Stimulated activated naive B cell treated with anti-CD40 and anti-IgM and Interleukin-4, amounts not matched to agents 10 μg/mL and 1 μg/mL and 100 μg/mL, for 72 hours (primary cell): ENCODE measurements at places on chromosomes 5 and 9.

DNA sequence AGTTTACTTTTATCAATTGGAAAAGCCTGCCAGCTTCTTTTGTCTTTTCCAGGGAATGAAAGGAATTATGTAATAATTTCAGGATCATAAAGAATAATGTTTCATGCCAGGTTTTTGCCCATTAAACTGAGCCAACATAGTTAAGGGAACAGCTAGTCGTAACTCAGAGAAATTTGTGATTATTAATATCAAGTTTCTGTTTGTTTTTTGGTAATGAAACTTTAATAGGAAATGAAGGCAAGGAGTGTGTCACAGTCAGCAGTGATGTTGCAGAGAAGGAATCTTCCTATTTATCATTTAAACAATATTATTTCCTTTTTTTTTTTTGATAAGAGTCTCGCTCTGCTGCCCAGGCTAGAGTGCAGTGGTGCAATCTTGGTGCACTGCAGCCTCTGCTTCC lies 10.7 kb downstream of the NFIL3 start:
- no peaks in the 10 kb centered on the region for H3K27me3 ChIP-seq
- H3K27ac ChIP-seq, result no peak overlapping the region
- peaks cover 29% of the 10 kb centered on the region for H3K4me1 ChIP-seq
- no peak for DNase-seq

DNA sequence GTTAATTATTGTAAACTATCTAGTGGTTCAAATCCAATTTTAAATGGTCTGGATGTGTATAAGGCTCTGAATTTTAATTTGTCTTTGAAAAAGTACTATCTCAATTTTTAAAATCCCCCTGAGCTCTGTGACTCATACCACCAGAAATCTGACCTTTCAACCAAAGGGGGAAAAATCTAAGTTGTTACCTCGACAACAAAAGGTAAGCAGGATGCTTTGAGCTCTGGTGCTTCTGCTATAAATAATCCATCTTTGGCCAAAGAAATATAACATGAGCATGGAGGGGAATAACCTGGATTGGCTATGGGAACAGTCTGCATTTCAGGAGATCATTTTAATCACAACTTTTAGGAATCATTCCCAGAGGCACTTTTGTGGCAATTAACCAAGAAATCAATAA lies 76.3 kb upstream of the PCSK1 start:
- H3K36me3 ChIP-seq, result no peaks in the 10 kb centered on the region
- H3K27me3 ChIP-seq, result peaks cover 6% of the 10 kb centered on the region
- H3K27ac ChIP-seq, result no peak overlapping the region
- H3K4me3 ChIP-seq, result no peak overlapping the region

GRCh38 chr5:144971108-144971850 lies 800.6 kb downstream of the KCTD16 start:
- no peaks in the 10 kb centered on the region for H3K27me3 ChIP-seq
- no peak overlapping the region for H3K4me3 ChIP-seq
- no peaks in the 10 kb centered on the region for H3K36me3 ChIP-seq
- H3K4me1 ChIP-seq, result no peaks in the 10 kb centered on the region
- H3K27ac ChIP-seq, result no peak overlapping the region
- DNase-seq, result no peak

GRCh38 chr5:164581889-164582288 lies 1076.5 kb downstream of the MAT2B start:
- H3K4me3 ChIP-seq, result no peak overlapping the region
- H3K36me3 ChIP-seq, result no peaks in the 10 kb centered on the region
- H3K27ac ChIP-seq, result no peak overlapping the region
- no peak for DNase-seq

- no peaks in the 10 kb centered on the region for H3K4me1 ChIP-seq
- H3K4me3 ChIP-seq, result no peak overlapping the region
- no peak overlapping the region for H3K27ac ChIP-seq
- peaks cover 27% of the 10 kb centered on the region for H3K27me3 ChIP-seq
- no peaks in the 10 kb centered on the region for H3K36me3 ChIP-seq
These were observed 119.7 kb downstream of the PSD2 start for GRCh38 chr5:139915266-139915665.

- H3K4me1 ChIP-seq, result no peaks in the 10 kb centered on the region
- no peak overlapping the region for H3K4me3 ChIP-seq
- no peaks in the 10 kb centered on the region for H3K36me3 ChIP-seq
- no peak overlapping the region for H3K27ac ChIP-seq
These were observed 486.2 kb upstream of the DAP start for GRCh38 chr5:11247224-11247623.

GRCh38 chr5:104119529-104119928 lies 556.9 kb upstream of the NUDT12 start:
- H3K27me3 ChIP-seq, result no peaks in the 10 kb centered on the region
- no peak overlapping the region for H3K27ac ChIP-seq
- no peaks in the 10 kb centered on the region for H3K4me1 ChIP-seq
- no peak overlapping the region for H3K4me3 ChIP-seq
- no peaks in the 10 kb centered on the region for H3K36me3 ChIP-seq
- DNase-seq, result no peak

GRCh38 chr5:179905161-179905560 lies 2.5 kb downstream of the TBC1D9B start:
- H3K36me3 ChIP-seq, result peaks cover 14% of the 10 kb centered on the region
- H3K27me3 ChIP-seq, result no peaks in the 10 kb centered on the region
- DNase-seq, result no peak
- H3K4me1 ChIP-seq, result peaks cover 28% of the 10 kb centered on the region
- no peak overlapping the region for H3K27ac ChIP-seq

DNA sequence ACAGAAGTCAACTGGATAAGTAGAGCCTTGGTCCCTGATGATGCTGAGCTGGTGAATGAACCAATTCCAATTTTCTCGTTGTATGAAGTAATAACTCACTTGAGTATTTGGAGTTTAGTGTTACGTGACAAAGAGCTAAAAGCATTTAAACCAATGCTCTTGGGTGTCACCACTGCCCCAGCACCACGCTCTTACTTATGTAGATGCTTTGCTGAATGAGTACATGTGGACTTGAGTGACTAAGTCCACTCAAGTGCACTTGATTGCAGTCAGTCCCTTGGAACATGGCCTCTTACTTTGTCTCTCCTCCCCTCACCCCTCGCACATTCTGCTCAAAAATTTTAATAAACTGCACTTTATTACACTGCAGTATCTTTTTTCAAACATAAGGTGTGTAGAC lies 184.0 kb downstream of the MAN2A1 start:
- no peak overlapping the region for H3K4me3 ChIP-seq
- peaks cover 31% of the 10 kb centered on the region for H3K36me3 ChIP-seq
- H3K4me1 ChIP-seq, result no peaks in the 10 kb centered on the region
- H3K27me3 ChIP-seq, result no peaks in the 10 kb centered on the region

DNA sequence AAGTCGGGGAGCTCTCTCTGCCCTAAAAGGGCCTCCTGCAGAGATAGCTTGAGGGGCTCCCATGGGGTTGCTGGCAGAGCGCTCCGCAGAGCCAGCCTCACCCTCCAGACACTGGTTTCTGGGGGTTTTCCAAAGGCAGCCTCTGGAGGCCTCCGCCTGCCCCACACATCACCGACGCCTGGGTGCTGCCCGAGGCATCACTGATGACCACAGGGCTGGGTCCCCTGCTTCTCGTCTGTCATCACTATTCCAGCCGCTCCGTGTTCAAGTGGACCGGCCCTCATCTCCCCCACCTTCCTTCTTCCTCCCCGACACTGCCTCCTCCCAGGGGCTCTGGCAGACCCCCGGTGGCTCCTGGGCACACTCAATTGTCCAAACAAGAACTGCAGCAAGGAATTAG lies 64.1 kb upstream of the IRX4 start:
- no peak overlapping the region for H3K27ac ChIP-seq
- no peak for DNase-seq

GRCh38 chr5:137236252-137236651 lies 262.9 kb downstream of the SPOCK1 start:
- H3K4me1 ChIP-seq, result no peaks in the 10 kb centered on the region
- H3K4me3 ChIP-seq, result no peak overlapping the region
- DNase-seq, result no peak
- no peak overlapping the region for H3K27ac ChIP-seq
- no peaks in the 10 kb centered on the region for H3K36me3 ChIP-seq

DNA sequence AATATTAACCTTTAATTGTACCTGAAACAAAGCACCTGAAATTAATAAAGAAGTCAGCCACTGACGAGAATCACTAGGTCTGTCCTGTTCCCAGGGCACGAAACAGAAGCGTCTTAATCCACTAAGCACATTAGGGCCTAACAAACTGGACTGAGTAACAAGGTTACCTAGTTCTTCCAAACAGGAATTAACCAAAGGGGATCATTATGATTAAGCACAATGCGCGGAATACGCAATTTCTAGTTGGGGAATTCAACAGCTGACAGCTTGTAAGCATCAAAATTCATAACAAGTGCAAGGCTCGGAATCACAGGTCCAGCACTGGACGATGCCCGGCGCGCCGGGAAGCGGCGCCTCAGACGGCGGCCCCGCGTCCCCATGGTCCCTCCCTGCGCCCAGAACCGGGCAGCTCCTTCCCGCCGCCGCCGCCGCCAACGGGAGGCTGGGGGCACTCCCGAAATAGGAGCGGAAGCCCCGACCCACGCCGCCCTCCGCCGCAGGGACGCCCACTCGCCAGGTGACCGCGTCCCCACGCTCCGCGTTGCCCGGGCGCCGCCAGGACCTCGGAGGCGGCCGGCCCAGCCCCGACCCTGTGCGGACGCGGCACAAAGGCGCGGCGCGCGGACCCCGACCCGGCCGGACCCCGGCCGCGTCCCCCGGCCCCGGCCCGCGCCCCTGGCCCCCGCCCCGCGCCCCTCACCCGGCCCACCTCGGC lies 898 bp downstream of the CAMSAP1 start:
- peak overlapping the region; percentile 75 for H3K4me3 ChIP-seq
- no peak for DNase-seq
- peaks cover 43% of the 10 kb centered on the region for H3K36me3 ChIP-seq
- H3K27me3 ChIP-seq, result no peaks in the 10 kb centered on the region

GRCh38 chr5:107331882-107332281 lies 338.9 kb downstream of the EFNA5 start:
- H3K4me1 ChIP-seq, result no peaks in the 10 kb centered on the region
- no peak overlapping the region for H3K27ac ChIP-seq
- no peaks in the 10 kb centered on the region for H3K27me3 ChIP-seq

DNA sequence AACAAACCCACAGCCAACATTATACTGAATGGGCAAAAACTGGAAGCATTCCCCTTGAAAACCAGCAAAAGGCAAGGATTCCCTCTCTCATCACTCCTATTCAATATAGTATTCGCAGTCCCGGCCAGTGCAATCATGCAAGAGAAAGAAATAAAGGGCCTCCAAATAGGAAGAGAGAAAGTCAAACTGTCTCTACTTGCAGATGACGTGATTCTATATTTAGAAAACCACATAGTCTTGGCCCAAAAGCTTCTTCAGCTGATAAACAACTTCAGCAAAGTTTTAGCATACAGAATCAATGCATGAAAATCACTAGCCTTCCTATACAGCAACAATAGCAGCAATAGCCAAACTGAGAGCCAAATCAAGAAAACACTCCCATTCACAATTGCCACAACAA lies 333.7 kb upstream of the EDIL3 start:
- H3K27me3 ChIP-seq, result no peaks in the 10 kb centered on the region
- no peaks in the 10 kb centered on the region for H3K36me3 ChIP-seq
- no peak for DNase-seq
- no peak overlapping the region for H3K27ac ChIP-seq
- H3K4me3 ChIP-seq, result no peak overlapping the region

GRCh38 chr5:1485579-1486118 lies 38.1 kb downstream of the LPCAT1 start:
- peaks cover 88% of the 10 kb centered on the region for H3K36me3 ChIP-seq
- no peak for DNase-seq
- no peaks in the 10 kb centered on the region for H3K27me3 ChIP-seq
- H3K27ac ChIP-seq, result peak overlapping the region; percentile 99
- H3K4me1 ChIP-seq, result peaks cover 73% of the 10 kb centered on the region
- H3K4me3 ChIP-seq, result peak overlapping the region; percentile 75

- no peaks in the 10 kb centered on the region for H3K27me3 ChIP-seq
- peaks cover 11% of the 10 kb centered on the region for H3K36me3 ChIP-seq
- H3K4me3 ChIP-seq, result peak overlapping the region; percentile 5
- no peak for DNase-seq
- H3K4me1 ChIP-seq, result peaks cover 45% of the 10 kb centered on the region
These were observed 2.5 kb upstream of the LPCAT1 start for GRCh38 chr5:1526190-1526631.

DNA sequence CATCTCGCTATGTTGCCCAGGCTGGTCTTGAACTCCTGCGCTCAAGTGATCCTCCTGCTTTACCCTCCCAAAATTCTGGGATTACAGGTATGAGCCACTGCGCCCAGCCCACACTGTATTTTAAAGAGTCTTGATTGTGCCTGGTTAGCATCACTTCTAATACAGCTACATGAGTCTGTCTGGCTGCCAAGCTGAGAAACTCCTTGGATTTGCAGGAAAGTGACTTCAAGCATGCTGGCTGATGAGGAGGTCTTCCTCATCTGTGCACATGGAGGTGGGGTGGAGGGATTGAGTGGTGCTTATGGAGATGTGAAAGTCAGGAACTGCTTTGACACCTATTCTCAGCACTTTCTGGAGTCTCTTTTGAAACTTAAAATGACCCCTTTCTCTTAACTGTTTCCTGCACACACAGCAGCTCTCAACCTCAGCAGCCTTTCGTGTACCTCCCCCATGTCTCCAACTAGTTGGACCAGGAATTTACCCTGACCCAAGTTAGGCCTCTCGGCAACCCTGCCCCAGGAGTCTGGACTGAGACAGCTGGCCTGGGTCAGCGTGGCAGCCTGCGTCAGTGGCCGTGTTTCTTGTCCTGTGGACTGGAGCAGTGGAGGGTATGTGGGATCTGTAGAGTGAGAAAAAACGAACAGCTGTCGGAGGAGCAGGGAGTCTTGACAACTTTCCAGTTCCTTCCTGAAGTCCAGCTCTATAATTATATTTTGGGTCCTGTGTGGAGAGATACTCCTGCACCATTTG lies 72.5 kb downstream of the ACER2 start:
- no peak overlapping the region for H3K4me3 ChIP-seq
- DNase-seq, result no peak
- no peaks in the 10 kb centered on the region for H3K36me3 ChIP-seq
- no peak overlapping the region for H3K27ac ChIP-seq

DNA sequence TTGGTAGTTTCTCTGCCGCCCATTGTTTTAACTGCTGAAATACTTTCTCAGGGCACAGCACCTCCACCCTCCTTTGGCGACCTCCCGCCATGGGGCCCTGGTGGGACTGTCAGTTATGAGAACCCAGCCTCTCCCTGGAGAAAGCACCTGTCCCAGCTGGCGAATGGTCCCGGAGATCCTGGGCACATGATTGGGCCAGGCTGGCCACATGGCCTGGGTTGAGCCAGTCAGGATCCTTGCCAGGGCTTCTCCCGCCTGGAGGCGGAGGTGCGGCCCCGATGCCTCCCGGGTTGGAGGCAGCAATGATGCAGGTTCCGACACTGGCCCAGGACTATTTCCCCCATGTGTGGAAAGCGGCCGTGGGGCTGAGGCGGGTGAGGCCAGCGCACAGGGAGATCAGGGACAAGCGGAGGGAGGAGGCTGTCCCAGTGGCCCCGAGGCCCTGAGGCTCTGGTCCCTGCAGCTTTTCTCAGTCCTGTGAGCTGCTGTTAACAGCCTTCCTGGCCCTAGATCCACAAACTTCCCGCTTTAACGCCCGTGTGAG lies 13.6 kb downstream of the UNC5A start:
- no peaks in the 10 kb centered on the region for H3K36me3 ChIP-seq
- no peak for DNase-seq
- no peak overlapping the region for H3K4me3 ChIP-seq
- peaks cover under 1% of the 10 kb centered on the region for H3K4me1 ChIP-seq

GRCh38 chr9:86918556-86918955 lies 28.8 kb downstream of the GAS1 start:
- no peaks in the 10 kb centered on the region for H3K36me3 ChIP-seq
- H3K4me1 ChIP-seq, result no peaks in the 10 kb centered on the region
- no peak overlapping the region for H3K27ac ChIP-seq
